Right renal cortex interstitium (tissue), 3 donors: ENCODE measurements at places on chromosomes 7 and 10.
A peak's percentile ranks its signal among the peaks of the same experiment; 100 is the strongest.

- no peak for DNase-seq
Measured at GRCh38 chr10:81288544-81288943, 586.5 kb upstream of the NRG3 start.

DNA sequence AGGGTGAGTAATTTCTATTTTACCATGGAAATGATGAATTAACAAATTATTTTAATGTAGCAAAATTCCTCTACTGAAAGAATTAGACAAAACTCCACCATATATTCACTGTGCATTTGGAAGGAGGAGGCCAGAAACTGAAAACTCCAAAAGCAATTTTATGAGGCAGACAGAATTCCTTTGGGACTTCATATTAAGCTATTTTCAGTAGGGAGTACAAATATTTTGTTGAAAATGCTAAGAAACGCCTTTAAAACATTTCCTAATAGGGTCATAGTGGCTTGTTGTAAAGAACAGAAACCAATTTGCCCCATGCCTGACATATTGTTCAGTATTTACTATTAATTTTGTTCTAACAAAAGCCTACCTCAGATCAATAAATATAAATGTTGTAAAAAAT, 117.8 kb downstream of the TES start:
- DNase-seq, result no peak

DNA sequence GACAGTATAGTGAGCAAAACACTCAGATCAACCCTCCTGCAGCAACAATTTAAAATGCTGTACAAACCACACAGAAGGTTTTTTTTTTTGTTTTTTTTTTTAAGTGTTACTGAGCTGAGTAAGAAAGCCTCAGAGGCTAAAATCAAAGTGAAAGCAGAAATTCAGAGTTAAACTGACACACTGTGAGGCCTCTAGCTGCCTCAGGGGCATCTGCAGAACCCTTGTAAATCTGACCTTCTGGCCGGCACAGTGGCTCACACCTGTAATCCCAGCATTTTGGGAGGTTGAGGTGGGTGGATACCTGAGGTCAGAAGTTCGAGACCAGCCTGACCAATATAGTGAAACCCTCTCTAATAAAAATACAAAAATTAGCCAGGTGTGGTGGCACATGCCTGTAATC, 7.4 kb upstream of the GNA12 start:
- no peak for DNase-seq

GRCh38 chr10:21309427-21309826, 216.1 kb downstream of the SKIDA1 start:
- DNase-seq, result no peak

GRCh38 chr10:28180654-28181053, 122.2 kb downstream of the MPP7 start:
- DNase-seq, result no peak

DNA sequence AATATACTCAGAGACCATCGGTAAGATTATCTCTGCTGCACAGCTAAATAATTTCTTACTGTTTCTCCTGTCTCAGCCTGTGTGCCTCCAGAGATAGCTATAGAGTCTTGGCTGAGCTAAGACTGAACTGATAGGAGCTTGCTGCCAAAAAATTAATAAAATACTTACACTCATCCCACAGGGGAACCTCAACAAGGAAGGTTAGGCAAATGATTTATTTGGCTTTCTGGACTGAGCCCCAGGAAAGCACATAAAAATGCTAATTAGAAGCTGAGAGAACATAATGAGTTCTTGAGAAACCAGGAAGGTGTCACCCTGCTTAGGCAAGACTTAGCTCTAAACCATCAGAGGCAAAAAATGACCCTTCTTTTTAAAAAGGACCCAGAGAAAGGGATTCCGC, 534.5 kb downstream of the TNS3 start:
- DNase-seq, result no peak

DNA sequence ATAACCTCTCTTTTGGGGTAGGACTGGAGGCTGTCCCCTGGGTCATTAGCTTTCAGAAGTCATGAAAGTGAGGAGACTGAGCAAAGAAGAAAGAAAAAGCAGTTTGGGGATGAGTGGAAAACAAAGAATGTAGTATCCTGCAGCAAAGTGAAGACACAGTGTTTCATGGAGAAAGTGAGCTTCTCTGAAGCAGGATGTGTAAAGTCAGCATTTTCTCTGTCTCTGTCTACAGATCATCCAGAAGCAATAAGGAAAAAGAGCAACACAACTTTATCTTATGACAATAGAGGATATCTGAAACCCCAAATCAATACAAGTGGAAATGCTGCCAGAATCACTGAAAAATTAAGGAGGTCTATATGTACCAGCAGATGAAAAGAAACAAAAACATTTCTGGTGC, 28.4 kb upstream of the ZNF248 start:
- DNase-seq, result no peak

- DNase-seq, result no peak
Measured at GRCh38 chr7:117902314-117902889, 29.2 kb upstream of the CTTNBP2 start.

GRCh38 chr7:2279896-2280295, 34.3 kb downstream of the SNX8 start:
- no peak for DNase-seq

- peak; percentile 5 for DNase-seq
Measured at GRCh38 chr10:96089116-96089515, 41.0 kb upstream of the ZNF518A start.

GRCh38 chr10:77605466-77605865, 32.1 kb downstream of the KCNMA1 start:
- no peak for DNase-seq

- DNase-seq, result no peak
Measured at GRCh38 chr7:38232502-38233366, 40.7 kb downstream of the TARP start.

GRCh38 chr10:69214666-69215131, 5.4 kb upstream of the HKDC1 start:
- DNase-seq, result no peak

DNA sequence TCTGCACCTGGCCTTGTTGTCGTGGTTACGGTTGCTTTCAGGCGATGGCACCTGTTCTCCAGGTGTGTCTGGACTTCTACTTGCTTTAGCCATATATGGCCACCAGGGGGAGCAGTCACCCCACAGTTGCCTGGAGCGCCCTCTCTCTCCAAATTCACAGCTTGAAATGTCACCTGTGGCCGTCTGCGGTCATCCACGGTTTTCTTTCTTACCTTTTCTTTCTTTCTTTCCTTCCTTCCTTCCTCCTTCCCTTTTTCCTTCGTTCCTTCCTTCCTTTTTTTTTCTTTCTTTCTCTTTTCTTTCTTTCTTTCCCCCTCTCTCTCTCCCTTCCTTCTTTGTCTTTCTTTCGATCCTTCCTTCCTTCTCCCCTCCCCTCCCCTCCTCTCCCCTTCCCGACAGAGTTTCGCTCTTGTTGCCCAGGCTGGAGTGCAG, 150.5 kb upstream of the VKORC1L1 start:
- DNase-seq, result no peak

GRCh38 chr10:101558204-101558603, 29.9 kb downstream of the POLL start:
- DNase-seq, result no peak

- DNase-seq, result no peak
Measured at GRCh38 chr7:29115753-29116152, 30.6 kb downstream of the CPVL start.

GRCh38 chr10:113517165-113517900, 35.5 kb upstream of the HABP2 start:
- no peak for DNase-seq
